ENCODE measurements at places on chromosomes 1 and 21.

- no peak for DNase-seq
Observed at GRCh38 chr1:9371951-9372350, 79.3 kb downstream of the SPSB1 start.

- no peak for DNase-seq
Observed at GRCh38 chr1:53732912-53733317, 6.0 kb downstream of the GLIS1 start.

DNA sequence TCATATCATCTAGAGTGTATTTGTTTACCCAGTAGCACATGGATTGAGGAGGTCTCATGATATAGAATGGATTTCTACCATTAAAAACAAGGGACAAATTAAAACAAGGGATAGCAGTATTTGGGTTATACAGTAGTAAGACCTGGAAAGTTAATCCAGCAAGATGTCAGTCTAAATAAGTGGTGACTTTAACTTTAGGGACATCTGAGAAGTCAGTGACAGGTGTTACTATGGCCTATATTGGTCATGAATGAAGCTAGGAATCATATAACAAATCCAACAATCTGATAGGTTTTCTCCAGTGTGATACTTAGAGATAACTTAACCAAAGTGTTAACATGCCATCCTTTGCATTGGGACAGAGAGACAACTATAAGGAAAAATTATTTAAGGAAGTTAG is 42.7 kb upstream of the DHCR24 start:
- DNase-seq: no peak

DNA sequence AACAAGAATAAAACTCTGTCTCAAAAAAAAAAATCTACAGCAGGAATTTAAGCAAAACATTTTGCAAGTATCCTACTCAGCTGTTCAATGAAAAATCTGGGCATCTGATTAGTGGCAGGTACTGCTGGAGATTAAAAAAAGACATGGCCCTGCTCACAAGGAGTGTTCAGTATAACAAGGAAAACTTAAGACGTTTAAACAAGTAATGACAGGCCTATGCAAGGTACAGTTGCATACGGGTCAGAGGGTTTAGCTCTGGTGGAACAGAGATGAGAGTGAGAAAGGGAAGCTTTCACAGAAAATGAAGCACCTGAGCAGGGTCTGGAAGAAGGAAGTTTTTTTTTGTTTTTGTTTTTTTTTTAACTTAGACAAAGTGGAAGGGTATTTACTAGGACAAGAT is 23.0 kb downstream of the SNRNP40 start:
- DNase-seq: no peak

DNA sequence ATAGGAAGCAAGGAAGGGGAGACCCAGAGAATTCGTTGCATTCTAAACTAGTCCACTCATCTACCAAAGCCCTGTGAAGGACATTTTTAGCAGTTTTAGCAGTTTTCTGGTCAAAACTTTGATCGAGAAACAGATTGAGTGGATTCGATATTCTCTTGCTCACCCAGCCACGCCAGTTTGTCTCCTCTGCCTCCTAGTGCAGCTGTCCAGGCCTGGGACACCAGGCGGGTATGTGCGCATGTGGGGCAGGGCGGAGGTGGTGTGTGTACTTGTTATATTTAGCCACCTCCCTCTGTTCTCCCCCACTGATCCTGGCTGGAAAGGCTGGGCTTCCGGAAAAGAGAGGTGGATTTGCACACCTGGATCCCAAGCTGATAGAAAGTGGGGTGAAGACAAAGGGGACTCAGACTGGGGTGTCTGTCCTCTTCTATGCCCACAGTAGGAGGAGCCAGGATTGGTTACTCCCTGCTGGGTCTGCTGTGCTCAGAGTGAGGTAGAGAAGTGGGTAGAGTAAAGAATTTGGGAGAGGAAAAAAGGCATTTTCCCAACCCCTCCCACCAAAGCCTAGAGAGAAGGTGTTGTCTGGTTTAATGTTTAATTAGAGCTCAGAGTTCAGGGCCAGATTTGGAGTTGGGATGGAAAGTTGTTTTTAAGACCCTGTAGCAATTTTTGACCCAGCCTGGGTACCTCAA is 3.8 kb downstream of the LMNA start:
- no peak for DNase-seq

GRCh38 chr1:43387976-43388599 is 1.5 kb downstream of the MED8 start:
- no peak for DNase-seq

DNA sequence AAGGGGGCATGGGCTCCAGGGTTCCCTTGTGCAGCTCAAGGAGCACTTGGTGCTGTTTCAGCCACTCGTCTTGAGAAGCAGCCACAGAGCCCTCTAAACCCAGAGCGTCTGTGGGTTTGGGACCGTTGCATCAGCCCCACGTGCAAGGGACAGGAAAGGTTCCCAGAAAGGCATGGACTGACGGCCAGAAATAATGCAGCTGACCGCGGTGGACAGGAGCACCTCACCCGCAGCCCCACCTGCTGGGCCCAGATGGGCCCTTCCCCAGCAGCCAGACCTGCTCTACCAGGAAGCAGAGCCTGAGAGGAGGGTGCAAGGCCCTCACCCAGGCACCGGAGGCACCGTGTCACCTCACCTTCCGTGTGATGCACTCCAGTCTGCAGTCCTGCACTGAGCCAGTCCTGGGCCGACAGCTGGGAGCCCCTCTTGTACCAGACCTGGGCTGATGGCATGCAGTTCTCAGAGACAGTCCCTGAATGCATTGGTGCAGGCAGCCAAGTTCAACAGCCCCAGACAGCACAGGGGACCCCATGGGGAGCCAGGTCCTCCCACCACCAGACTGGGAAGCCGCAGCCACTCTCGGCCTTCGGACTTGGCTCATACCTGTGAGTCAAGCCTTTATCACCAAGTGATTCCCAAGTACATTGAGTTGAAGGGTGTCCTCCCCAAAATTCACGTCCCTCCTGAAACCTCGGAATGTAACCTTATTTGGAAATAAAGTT is 4.8 kb upstream of the TFF3 start:
- no peak for DNase-seq

GRCh38 chr1:172826096-172826741 is 167.3 kb downstream of the FASLG start:
- DNase-seq: peak; percentile 78

GRCh38 chr1:232209357-232209756 is 420.6 kb downstream of the SIPA1L2 start:
- DNase-seq: no peak

DNA sequence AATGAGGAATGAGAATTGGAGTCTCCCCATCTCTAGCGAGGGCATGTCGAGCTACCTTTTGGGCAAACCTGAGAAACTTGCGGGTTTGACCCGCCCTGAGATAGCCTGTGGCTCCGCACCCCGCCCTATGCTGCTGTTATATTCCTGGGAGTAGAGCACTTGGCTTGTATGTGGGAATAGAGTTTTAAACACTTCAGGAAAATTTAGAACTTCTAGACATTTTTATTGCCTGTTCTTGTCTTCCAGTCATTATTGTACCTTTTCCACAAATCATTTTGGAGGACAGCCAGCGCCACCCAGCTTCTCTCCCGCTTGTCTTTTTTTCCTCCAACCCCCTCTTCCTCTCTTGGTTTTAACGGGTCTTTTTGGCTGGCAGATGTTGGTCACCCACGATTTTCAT is 738 bp downstream of the GNPAT start:
- no peak for DNase-seq

GRCh38 chr1:21869620-21870121 is 57.6 kb downstream of the LDLRAD2 start:
- peak; percentile 66 for DNase-seq

- DNase-seq: no peak
Observed at GRCh38 chr1:116161877-116162390, 50.7 kb downstream of the MAB21L3 start.

DNA sequence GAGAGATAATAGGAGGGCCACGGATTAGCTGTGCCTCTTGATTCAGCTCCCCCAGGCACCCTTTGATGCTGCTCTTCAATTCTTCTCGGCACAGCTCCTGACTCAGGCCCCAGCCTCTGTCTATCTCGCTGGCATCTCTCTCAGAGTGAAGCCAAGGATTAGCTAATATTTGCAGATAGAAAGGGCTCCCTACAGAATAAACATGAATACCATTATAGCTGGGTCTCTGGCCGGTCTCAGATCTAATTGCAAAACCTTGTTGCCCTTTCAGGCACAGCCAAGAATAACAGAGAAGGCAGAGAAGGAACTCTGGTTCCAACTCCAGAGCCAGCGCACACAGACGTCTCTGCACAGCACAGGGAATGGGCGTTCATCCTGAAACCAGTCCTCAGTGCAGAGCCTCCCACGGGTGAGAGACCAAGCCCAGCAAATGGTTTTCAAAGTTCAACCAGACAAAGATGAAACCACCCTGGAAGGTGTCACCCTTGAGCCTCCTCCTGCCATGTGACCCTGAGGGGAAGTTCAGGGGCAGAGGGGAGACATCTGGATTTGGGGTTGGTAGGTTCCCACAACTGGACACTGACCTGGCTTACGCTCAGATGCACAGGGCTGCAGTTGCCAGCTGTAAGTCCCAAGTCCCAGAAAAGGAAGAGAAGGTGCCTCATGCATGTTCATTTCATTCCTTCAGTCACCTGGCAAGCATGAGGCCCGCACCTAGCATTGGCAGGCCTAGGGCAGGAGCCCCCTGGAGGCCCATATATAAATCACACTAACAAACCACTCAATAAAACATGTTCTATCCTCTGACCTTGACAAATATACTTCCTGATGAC is 394.0 kb downstream of the NPHP4 start:
- no peak for DNase-seq

DNA sequence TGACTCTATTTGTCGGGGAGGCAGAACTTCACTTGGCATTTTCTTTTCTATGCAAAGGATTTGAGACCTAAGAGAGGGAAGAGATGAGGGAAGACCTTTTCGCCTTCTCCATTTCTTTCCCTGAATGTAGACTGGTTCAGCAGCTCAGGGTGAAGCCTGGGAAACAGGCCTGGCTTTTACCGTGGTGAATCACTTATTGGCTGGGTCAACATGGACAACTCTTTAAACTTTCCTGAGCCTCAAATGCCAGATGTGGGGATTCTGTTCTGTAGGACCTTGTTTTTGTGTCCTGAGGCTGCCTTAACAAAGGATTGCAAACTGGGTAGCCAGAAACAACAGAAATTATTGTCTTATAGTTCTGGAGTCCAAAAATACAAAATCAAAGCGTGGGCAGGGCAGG is 455.8 kb upstream of the VAMP3 start:
- DNase-seq: no peak

GRCh38 chr1:89815611-89816010 is 5.2 kb upstream of the LRRC8D start:
- DNase-seq: no peak

DNA sequence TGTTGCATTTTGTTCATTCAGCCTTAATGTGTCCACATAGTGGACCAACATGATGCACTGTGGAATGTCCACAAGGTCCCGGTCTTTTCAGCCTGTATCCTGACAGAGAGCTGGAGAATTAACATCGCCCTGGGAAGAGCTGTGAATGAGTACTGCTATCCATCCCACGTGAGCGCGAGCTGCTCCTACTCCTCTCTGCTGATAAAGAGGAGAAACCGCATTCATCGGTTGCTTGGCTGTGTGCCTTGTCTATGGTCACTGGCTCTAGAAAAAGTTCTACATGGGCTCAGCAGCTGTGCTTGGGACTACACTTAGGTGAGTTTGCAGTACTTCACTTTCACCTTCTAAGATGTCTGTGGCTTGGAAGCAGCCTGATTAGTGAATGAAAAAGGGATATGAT is 31.1 kb upstream of the IGSF5 start:
- no peak for DNase-seq

- DNase-seq: no peak
Observed at GRCh38 chr1:237759377-237759776, 131.3 kb downstream of the ZP4 start.

DNA sequence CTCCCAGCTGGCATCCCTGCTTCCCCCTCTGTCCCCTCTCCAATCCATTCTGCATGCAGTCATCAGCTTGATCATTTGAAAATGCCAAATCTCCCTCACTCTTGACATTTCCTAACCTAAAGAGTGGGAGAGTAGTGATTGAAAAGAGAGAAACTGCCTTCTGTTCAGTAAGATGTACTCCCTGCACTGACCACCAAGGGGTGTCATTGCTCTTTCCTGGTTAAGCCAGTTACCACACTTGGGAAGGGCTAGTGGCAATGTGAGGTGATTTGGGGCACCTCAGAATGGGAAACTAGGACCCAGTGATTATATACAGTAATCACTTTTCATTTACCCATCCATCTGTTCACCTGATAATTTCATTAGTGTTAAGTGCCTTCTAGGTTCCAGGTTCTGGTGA is 6.9 kb upstream of the TMEM269 start:
- DNase-seq: no peak
